ENCODE measurements at places on chromosomes 3 and 15. TPM values are rescaled to one million over a fixed set of nuclear protein-coding genes. Genes with fewer than 3 reads are reported as not detected.

DNA sequence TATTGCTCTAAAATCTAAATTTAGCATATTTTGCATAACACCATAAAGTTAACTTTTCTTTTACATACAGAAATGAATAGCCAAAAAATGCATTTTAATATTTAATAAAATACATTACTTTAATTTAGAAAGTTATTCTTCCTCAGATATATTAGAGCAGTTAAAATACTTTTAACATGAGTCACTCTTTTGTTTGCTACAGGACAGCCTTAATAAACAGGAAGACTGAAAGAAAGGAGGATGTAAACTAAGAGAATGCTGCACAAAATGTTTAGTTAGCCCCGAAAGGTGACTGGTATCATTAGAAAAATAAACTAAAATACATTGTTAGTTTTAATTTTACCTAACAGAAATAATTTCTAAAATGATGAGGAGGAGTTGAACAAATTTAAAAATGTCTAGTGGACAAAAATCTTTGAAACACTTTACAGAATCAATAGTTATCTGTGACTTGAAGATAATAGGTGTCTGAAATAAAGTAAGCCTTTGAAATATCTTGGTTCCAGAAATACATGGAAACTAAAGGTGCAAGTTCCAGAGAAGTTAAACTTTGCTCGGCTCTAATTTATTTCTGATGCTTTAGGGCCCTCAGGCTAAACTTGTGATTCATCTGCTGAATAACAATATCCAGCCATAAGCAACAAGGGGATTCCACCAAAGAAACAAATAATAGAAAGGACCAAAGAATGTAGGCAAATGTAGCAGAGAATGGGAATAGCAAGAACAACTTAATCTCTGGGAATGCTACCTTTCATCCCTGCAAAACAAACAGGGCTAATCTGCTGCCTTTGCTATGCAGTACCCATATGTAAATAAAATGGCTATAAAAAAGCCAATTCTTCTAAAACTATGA lies 138.3 kb upstream of the UBP1 start:
- peaks cover 17% of the 10 kb centered on the region for H3K36me3 ChIP-seq
- H3K4me1 ChIP-seq: peaks cover 17% of the 10 kb centered on the region
- no peak overlapping the region for H3K27ac ChIP-seq
- no peaks in the 10 kb centered on the region for H3K27me3 ChIP-seq
- no peak overlapping the region for H3K4me3 ChIP-seq

UCN2 gene
- total RNA-seq: 1.2 TPM

- H3K27me3 ChIP-seq: no peaks in the 10 kb centered on the region
- H3K36me3 ChIP-seq: no peaks in the 10 kb centered on the region
- H3K4me3 ChIP-seq: no peak overlapping the region
Measured at GRCh38 chr3:48280881-48281280, 40.0 kb downstream of the ZNF589 start.

DNAH12 gene
- total RNA-seq: 1.1 TPM

DNA sequence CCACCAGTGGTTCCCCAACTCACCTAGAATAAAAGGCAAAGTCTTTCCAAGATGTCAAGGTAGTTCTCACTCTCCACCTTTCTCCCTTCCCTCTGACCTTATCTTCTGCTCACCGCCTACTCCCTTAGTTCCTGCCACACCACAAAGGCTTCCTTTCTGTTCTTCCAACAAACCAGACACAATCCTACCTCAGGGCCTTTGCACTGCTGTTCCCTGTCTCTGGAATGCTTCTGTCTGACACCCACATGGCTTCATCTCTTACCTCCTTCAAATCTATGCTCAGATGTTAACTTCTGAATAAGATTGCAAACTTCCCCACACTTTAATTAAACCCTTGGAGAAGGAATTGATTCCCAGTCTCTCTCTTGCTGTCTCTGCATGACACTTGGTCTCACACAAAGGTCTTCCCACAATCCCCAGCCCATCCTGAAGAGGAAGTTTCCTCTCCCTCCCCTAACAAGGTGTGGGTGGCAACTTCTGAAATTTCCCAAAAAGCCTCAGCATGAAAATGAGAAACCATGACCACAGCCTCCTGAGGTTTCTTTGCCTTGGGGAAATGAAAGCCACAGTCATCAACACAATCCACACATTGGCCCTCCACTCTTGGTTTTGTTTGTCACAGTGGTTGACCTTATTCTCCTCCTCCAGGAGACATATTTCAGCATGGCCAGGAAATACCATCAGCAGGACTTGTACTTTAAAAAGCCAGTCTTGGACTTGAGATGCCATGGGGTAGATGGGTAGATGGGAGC lies 3.0 kb upstream of the RYK start:
- DNase-seq: no peak
- H3K27ac ChIP-seq: no peak overlapping the region
- H3K36me3 ChIP-seq: no peaks in the 10 kb centered on the region
- H3K27me3 ChIP-seq: peaks cover 8% of the 10 kb centered on the region
- no peak overlapping the region for H3K4me3 ChIP-seq

DNA sequence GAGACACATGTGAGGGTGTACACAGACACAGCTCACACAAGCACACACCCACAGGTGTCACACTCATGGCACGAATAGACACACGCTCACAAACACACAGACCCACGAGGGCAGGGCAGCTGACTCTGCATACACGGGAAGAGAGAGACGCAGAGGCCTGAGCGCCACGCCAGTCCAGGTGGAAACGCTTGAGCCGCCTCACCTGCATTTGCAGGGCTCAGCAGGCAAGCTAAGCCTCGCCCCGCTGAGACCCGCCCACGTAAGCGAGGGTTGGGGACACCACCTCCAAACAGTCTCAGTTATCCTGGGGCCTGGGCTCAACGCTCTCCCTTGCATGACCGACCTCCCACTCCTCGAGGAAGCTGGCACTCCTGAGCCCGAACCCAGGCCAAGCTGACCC lies 73.2 kb downstream of the TLE3 start:
- no peaks in the 10 kb centered on the region for H3K4me1 ChIP-seq
- peaks cover 68% of the 10 kb centered on the region for H3K27me3 ChIP-seq
- H3K4me3 ChIP-seq: no peak overlapping the region
- H3K27ac ChIP-seq: no peak overlapping the region
- H3K36me3 ChIP-seq: no peaks in the 10 kb centered on the region
- no peak for DNase-seq

- no peaks in the 10 kb centered on the region for H3K36me3 ChIP-seq
- no peak for DNase-seq
- H3K27me3 ChIP-seq: peaks cover 11% of the 10 kb centered on the region
- H3K27ac ChIP-seq: no peak overlapping the region
- H3K4me3 ChIP-seq: no peak overlapping the region
- H3K4me1 ChIP-seq: peaks cover 4% of the 10 kb centered on the region
Measured at GRCh38 chr3:41103200-41103599, 96.1 kb upstream of the CTNNB1 start.

DNA sequence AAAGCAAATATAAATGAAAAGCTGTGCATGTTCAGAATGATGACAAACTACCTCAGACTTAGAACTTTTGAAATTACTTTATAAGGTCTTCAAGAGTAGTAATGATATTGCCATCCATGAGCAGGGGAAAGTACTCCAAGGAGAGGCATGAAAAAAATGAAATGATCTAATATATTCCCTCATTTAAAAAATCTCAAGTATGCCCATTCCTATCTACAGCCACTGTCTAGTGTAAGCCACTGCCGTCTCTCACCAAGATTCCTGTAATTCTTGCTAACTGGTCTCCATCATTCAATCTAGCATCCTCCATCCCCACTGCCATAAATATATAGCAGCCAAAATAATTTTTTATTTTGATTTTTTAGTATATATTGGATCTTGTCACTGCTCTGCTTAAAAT lies 258.8 kb downstream of the PLOD2 start:
- no peak for DNase-seq
- H3K4me1 ChIP-seq: no peaks in the 10 kb centered on the region
- H3K27ac ChIP-seq: no peak overlapping the region
- H3K27me3 ChIP-seq: no peaks in the 10 kb centered on the region

DNA sequence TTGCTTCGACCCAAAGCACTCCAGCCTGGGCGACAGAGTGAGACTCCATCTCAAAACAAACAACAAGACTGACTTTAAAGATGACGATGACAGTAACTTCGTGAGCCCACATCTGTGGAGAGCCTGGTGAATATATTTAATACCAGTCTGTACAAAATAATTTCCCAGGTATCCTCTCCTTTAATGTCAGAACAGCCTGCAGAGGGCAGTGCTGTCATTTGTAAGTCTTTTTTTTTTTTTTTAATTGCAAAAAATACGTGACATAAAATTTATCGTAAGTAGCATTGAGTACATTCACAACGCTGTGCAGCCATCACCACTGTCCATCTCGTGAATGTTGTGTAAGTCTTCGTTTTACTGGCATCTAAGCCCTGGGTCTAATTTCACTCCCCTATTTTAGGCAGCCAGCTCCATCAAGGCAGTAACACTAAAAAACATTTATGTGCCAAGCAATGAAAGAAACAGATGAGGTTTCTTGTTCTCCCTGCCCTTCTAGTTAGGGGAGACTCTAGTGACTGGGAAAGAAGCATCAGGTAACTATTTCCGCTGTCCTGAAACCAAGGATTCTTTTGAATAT lies 1.4 kb downstream of the HTD2 start:
- H3K4me1 ChIP-seq: peaks cover 15% of the 10 kb centered on the region
- H3K4me3 ChIP-seq: peak overlapping the region; percentile 96
- no peak for DNase-seq

GHSR gene
- not detected for total RNA-seq

DNA sequence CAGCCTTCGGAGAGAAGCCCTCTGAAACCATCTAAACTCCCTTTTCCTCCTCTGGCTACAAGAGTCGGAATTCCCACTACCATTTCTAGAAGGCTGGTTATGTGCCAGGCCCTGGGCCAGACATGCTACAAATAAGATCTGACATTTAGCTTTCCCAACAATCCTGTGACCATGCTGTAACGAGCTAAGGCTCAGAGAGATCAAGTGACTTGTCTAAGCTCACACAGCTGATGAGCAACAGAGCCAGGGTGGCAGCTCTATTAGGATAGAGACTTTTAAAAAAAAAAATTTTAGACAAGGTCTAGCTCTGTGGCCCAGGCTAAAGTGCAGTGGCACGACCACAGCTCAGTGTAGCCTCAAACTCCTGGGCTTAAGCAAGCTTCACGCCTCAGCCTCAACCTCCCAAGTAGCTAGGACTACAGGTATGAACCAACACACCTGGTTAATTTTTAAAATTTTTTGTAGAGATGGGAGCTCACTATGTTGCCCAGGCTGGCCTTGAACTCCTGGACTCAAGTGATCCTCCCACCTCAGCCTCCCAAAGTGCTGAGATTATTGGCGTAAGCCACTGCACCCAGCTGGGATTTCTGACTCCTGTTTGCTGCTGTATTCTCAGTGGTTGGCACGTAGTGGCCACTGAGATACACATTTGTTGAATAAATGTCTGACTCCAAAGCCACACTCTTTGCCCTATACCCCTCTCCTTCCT lies 34.6 kb downstream of the LSM3 start:
- no peak overlapping the region for H3K4me3 ChIP-seq
- no peak overlapping the region for H3K27ac ChIP-seq
- H3K36me3 ChIP-seq: no peaks in the 10 kb centered on the region

GRCh38 chr3:107976202-107976800 lies 114.5 kb downstream of the CD47 start:
- peaks cover 5% of the 10 kb centered on the region for H3K4me1 ChIP-seq
- no peak for DNase-seq
- H3K4me3 ChIP-seq: no peak overlapping the region
- H3K36me3 ChIP-seq: no peaks in the 10 kb centered on the region

- no peak overlapping the region for H3K27ac ChIP-seq
- no peaks in the 10 kb centered on the region for H3K36me3 ChIP-seq
- DNase-seq: no peak
- H3K4me3 ChIP-seq: no peak overlapping the region
- H3K4me1 ChIP-seq: no peaks in the 10 kb centered on the region
- peaks cover 4% of the 10 kb centered on the region for H3K27me3 ChIP-seq
Measured at GRCh38 chr3:131605916-131606315, 103.1 kb upstream of the MRPL3 start.

DNA sequence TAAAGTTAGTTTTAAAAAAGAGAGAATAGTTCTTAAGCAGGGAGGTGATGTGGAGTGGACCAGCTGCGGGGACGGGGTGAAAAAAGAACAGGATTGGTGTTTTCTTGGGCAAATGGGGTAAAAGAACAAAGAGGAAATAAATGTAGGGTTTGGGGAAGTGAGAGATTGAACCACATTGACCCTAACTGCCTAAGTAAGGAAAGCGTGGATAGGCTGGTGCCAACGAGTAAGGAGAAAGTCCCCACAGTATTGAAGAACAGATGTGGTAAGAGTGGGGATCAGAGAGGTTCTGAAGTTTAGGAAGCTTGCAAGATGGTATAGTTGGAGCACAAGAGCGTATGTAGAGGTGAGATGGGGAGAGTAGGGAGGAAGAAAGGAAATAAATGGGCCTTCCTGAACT lies 17.0 kb downstream of the IREB2 start:
- peaks cover 6% of the 10 kb centered on the region for H3K36me3 ChIP-seq
- H3K27me3 ChIP-seq: no peaks in the 10 kb centered on the region
- peak overlapping the region; percentile 3 for H3K27ac ChIP-seq
- H3K4me3 ChIP-seq: no peak overlapping the region

NR2E3 gene
- total RNA-seq: not detected

TMA7 gene
- 253 TPM for total RNA-seq

CPNE9 gene
- total RNA-seq: 0.69 TPM

TIGIT gene
- total RNA-seq: not detected

DNA sequence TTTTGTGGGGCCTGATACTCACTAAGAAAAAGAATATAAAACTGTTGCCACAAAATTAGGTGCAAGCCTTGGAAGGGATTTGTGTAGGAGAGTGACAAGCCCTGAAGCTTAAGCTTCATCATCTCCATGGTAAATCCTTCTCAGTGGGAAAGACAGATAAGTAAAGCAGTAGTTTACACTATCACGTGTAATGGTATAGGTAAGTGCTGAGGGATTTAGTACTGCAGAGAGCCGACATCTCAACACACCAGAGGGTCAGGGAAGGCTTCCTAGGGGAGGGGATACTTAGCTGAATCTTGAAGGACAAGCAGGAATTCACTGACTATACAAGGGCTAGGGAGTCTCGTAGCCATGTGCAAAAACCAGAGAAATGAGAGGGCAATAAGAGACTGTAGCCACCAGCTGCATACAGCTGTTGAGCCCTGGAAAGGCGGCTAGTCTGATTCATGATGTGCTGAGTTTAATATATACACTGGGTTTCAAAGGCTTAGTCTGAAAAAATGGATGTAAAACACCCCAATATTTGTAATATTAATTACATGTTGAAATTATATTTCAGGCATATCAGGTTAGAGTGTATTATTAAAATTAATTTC lies 11.1 kb downstream of the SLC24A1 start:
- peaks cover 4% of the 10 kb centered on the region for H3K27me3 ChIP-seq
- no peak overlapping the region for H3K4me3 ChIP-seq
- no peak overlapping the region for H3K27ac ChIP-seq
- no peak for DNase-seq

DNA sequence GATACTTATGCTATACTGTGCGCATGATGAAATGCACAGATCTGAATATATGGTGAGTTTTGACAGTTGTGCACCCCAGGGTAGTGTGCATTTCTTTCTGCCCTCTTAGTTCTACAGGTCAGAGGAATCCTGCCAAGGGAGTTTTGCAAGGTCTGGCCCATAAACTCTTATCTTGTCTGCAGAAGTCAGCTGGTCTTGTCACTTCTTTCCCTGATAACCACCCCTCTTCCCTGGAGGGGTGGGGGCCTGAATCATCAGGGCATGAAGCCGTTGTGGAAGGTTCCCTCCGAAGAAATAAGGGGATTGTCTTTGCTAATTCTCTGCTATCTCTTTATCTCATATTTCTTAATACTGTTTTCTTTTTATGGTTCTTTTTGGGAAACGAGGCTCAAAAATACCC lies 30.4 kb downstream of the TRIM71 start:
- H3K27ac ChIP-seq: peak overlapping the region; percentile 62
- no peaks in the 10 kb centered on the region for H3K27me3 ChIP-seq
- H3K4me3 ChIP-seq: no peak overlapping the region
- peaks cover 69% of the 10 kb centered on the region for H3K4me1 ChIP-seq
- DNase-seq: no peak
